ENCODE measurements at places on chromosomes 6 and 20.

DNA sequence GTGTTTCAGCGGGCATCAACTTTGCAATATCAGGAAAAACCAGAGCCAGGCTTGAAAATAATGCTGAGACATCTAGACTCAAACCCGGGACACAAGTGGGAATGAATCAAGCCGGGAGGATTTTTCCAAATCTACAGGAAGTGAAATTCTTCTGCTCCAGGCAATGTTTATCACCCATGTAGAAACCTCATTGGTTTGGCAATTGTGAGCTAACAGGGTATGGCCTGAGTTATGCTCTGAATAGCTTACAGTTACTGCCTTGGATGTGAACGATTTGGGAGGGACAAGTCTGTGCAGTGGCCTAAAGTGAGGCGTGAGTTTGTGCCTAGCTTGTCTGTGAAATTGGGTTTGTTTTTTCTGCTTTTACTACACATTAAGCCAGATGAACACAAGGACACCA lies 87.4 kb downstream of the PCSK2 start:
- no peak for DNase-seq

DNA sequence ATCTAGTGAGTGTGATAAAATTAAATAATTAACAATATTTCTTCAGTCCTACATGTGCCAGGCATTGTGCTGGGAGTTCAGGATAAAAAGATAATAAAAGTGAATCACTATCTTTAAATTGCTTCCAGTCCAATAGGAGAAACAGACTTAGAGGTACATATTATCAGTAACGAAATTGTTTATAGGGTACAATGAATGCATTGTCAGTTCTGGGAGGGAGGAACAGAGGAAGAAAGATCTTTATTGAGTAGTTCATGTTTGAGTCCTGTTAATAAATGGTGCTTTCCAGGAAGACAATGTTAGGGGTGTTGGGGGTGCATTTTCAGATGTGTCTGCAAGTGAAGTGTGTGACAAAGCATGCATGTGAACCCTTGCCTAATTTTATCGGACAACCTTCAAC lies 183.1 kb downstream of the OGFRL1 start:
- DNase-seq, result no peak

- peak; percentile 80 for DNase-seq
Measured at GRCh38 chr6:113449051-113449450, 408.1 kb upstream of the MARCKS start.

DNA sequence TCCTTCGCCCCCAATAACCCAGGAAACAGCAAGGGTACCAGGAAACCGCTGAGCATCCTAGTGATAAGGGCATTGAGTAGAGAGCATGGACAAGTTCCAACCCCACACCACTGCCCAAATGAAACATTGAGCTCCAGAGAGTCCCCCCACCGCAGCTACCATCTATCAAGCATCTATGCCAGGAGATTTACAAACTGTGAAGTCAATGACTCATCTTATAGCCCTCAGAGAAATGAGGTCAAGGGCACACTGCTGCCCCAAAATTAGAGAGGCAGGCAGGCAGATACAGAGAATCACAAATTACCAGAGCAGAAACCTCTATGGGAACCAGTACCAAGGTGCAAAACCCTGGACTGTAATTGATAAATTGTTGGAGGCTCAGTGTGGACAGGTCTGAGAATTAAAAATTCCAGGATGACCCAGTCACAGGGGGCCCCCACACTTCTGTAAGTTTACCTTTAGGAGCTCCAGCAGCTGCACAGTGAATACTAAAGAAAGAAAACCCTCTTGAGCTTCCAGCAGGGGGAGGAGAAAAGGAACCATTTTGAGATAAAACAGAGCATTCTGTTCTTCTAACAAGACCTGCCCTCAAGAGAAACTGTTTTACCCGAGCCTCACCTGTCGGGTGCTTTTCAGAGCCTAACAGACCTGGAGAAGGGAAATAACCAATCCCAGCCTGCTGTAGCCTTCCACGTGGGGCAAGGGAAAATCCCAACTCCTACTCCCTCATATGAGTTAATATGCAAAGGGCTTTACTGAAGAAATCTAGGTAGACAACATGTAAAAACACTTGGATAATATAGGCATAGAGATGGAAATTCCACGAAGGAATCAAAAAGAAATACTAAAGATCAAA lies 118.0 kb upstream of the ARID1B start:
- no peak for DNase-seq

- peak; percentile 37 for DNase-seq
Measured at GRCh38 chr6:3398165-3398562, 58.7 kb downstream of the SLC22A23 start.

- DNase-seq, result no peak
Measured at GRCh38 chr6:165663736-165664558, 906 bp upstream of the PDE10A start.

GRCh38 chr6:12348530-12349511 lies 58.7 kb downstream of the EDN1 start:
- peak; percentile 88 for DNase-seq

DNA sequence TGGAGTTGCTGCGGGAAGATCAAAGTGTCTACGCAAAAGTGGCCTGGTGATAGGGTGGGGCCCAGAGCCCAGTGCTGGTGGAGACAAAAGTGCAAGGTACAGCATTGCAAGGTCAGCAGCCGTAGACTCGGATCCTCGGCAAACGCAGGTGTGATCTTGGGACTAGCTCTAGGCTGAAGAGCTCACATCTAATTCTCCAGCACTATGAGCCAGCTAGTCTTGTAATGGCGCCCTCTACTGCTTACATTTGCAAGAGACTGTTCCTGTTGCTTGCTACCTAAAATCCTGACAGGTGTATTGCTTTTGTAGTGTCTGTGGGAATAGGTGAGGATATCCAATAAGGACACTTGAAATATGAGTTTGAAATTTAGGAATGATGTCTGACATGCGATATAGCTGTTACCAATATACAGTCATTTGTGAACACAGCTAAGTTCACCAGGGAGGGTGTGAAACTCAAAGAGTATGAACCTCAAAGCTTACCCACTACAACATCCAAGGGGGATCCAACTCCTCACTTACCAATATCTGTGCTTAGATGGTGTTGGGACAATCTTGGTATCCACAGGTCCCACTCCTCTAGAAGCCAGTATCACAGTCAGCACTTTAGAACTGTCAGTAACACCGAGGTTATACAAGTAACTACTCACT lies 58.4 kb downstream of the PDE7B start:
- peak; percentile 79 for DNase-seq

DNA sequence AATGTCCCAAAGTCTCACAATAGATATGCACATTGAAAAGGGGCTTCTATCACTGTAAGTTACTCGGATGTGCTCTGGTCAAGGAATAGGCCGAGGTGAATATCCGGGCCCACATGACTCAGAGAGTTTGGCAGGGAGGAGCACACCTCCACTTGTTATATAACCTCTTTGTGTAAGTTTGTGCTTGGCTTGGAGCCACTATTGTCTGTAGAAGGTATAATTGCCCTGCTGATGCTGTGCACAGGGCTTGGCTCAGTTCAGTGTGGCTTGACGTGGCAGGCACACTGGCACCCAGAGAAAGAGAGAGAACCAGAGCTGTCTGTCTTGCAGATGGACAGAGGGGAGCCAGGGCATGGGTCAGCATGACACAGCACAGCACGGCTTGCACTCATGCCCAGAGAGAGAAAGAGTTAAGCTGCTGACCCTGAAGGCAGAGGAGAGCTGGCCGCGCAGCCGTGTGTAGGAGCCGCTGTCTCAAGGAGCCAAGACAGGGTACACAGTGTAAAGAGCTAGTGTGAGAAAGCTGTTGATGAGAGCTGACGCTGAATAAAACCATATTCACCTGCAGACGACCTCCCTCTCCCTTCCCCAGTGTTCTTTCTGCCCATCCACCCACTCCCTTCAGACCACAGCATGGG lies 482.5 kb downstream of the C6orf118 start:
- DNase-seq, result no peak

Data from choroid plexus epithelial cell (primary cell).